ENCODE measurements at places on chromosomes 6 and 20. TPM values are rescaled to one million over a fixed set of nuclear protein-coding genes. Genes with fewer than 3 reads are reported as not detected.

DNA sequence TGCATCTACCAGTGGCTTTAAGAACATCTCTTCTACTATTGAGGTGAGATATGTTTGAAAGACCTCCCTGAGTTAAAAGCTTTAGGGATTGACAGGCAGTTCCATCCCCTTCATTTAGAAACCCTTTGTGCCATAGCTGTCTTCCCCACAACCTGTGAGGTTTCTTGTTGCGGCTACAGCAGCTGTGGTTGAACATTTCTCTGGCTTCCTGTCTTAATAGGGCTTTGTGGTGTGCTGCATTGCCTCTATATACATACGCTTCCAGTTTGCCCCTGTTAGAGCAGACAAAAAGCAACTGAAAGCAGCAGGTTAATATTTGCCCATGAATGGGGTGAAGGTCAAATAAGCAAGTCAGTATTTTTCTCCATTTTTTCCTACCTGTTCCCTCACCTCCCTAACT, 210.2 kb downstream of the TMEM200A start:
- DNase-seq: no peak

GRCh38 chr6:1739680-1740079, 130.0 kb downstream of the FOXC1 start:
- DNase-seq: no peak

DNA sequence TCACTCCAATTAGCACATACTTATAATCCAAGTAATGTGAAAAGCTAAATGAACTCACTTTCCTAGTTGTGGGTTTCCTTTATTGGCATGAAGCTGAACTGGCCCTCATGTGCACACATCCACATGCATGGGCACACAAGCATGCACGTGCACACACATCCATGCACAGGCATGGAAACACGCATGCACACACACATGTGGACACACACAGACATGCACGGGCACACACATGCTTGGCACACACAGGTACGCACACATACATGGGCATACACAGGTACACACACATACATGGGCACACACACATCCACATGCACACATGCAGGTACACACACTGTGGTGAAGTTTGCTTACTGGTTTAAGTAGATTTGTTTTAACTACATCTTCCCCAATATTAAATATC, 23.8 kb downstream of the SYNDIG1 start:
- DNase-seq: no peak

VWA7 gene
- 5.5 TPM for total RNA-seq

- DNase-seq: no peak
Measured at GRCh38 chr6:89205819-89206218, 11.3 kb downstream of the GABRR1 start.

DNA sequence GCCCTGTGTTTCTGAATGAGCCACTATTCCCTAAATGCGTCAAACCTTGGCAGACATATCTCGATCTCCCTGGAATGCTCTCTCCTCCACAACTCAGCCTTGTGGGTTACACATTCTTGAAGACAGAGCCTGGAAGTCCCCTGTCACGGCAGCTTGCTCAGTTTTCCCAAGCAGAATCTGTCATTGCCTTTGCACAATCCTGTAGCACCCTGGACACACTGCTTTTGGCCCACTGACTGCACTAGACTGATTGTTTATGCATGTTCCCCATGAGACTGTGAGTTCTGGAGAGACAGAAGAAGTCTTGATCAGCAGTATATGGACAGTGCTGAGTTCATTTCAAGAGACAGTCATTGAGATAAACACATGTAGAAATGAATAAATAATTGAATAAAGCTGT, 406.7 kb downstream of the CD83 start:
- DNase-seq: no peak

DNA sequence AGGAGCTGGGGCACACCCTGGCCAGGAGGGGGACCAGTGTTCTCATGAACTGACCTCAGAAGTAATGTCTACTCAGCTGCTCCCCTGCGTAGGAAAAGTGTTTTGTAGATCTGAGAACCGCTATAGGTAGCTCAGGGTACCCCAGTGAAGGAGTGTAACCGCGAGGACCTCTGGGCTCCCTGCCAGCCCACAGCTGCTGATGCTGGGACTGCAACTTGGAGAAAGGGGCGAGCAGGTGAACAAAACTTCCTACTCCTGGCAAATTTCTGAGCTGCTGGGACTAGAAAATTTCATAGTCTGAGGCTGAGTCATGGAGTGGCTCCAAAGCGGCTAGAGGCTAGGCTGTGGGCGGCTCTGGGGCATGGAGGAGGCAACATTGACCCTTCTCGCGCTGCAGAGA, 51.9 kb downstream of the PYGB start:
- no peak for DNase-seq

DNA sequence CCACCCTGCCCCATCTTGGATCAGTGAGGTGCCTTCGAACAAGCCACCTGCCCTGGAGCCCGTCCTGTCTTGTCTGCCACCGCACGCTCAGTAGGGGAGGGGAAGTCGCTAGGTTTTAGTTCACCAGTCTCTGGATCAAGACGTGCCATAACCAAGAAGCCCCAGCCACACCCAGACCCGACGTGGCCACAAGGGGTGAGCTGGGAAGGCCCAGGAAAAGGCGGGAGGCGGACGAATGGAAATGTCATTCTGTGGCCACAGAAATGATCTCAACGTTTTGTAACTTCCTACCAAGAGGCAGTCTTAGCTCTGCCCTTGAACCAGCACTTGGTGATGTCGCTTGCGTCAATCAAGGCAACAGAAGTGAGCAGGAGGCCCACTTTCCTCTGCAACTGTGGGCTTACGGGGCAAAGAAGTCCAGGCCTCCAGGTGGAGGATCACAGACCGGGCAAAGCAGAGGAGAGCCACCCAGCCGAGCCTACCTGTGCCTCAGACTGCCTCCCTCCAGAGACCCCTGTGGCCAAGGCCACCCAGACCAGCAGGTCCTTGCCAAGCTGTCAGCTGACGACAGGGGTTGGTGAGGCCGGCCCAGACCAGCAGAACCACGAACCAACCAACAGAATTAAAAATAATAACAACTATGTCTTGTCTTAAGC, 14.5 kb downstream of the GMEB2 start:
- no peak for DNase-seq

DNA sequence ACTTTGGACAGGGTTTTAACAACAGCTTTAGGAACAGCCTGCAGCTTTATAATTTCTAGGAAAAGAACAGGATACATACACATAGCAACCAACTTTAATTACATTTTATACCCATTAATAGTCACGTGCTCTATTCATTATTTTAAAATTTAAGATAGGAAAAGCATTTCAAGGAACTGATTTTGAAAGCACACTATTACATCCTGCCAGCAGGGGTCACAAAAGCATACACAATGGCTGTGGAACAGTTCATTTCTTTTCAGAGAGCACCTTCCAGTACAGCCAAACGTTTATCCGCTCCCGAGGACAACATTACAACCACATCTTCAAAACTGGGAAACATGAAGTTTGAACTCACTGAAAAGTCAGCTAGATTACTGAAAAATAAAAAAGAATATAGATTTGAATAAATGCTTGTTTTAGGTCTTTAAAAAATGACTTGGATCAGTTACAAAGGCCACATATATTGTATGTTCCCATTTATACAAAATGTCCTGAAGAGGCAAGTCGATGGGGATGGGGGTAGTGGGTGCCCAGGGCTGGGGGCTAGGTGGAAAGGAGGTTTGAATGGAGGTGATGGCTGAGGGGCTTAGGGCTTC, 104.6 kb upstream of the EXOC2 start:
- DNase-seq: peak; percentile 65

- DNase-seq: no peak
Measured at GRCh38 chr20:34781220-34781619, 44.2 kb downstream of the NCOA6 start.

- DNase-seq: no peak
Measured at GRCh38 chr6:2794171-2794730, 29.1 kb downstream of the WRNIP1 start.

- DNase-seq: no peak
Measured at GRCh38 chr6:159654483-159655098, 38.5 kb downstream of the SOD2 start.

EEF1A2 gene
- total RNA-seq: 20.2 TPM

DNA sequence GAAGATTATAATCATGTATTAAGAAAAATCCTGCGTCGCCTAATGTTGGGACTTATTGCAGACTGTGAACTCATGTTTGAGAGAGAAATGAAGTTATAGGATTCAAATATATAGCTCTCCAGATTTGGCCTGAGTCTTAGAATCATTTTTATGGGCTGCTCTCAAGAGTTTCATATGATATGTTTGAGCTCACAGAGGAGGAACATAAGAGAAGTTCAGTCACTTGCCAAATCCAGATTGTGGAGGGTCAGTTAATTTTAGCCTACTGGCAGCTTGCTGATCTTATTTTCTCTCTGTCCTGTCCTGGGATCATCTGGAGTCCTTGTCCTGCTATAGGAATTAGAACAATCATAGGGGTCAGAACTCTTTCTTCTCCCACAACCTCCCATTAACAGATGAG, 186.1 kb upstream of the SUPT3H start:
- DNase-seq: no peak

DNA sequence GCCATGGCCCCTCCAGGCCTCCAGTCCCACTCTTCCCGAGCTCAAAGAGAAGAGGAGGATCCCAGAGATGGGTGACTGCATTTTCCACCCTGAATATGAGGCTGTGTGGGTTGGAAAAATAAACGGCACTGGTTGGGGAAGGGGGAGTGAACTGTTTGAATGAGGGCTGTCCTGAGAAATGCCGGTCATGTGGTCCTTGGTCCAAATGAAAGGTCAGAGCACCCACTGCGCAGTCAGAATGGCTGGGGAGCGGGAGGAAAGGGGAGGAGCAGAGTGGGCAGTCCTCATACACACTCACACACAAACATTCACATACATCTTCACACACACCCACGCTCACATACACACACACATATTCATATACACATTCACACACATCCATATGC, 83.1 kb downstream of the MRPL14 start:
- DNase-seq: no peak

DNA sequence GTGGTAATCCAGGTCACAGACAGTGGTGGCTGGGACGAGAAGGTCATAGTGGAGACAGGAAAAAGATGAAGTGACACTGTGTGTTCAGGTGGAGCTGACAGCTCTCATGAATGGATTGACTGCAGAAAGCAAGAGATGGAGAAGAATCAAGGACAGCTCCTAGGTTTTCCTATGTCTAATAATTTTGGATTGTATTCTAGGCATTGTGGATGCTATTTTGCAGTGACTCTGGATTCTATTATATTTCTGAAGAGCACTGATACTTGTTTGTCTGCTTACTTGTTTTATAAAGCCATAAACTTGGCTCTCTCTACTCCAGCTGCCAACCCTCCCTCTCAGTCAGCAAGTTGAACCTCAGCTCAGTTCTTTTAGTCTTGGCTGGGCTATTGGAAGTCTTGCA, 58.7 kb downstream of the BANF2 start:
- DNase-seq: no peak

CAPN11 gene
- total RNA-seq: 2.1 TPM

Data from ureter (tissue), 1 donor.